Fibroblast of skin of right quadriceps (primary cell): ENCODE measurements at places on chromosomes 3 and 15.
A peak's percentile ranks its signal among the peaks of the same experiment; 100 is the strongest.

DNA sequence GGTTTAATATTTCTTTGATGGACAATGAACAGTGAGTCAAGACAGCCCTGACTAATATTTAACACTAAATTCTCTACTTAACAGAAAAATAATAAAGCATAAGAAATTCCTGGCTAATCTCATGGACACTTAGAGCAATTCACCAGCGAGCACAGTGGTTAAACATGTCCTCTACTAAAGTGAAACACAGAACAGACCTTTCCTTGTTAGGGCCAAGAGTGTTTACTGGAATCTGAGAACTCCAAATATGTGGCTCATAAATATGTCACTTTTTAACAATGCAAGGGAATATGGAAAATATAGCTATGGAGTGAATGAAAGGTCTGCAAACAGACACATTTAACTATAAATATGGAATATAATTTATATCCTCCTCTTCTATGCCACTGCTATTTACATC, 18.6 kb upstream of the IGSF10 start:
- no peak for DNase-seq

GRCh38 chr3:31106912-31107311, 212.5 kb upstream of the GADL1 start:
- DNase-seq, result no peak

GRCh38 chr3:24311881-24312280, 182.8 kb downstream of the THRB start:
- DNase-seq, result no peak

GRCh38 chr3:114299421-114299820, 5.6 kb downstream of the TIGIT start:
- no peak for DNase-seq

- peak; percentile 42 for DNase-seq
Observed at GRCh38 chr3:59056706-59057105, 6.9 kb upstream of the CFAP20DC start.

- no peak for DNase-seq
Observed at GRCh38 chr15:62242999-62243398, 77.9 kb upstream of the C2CD4B start.

GRCh38 chr15:48872632-48873031, 5.3 kb upstream of the EID1 start:
- no peak for DNase-seq

DNA sequence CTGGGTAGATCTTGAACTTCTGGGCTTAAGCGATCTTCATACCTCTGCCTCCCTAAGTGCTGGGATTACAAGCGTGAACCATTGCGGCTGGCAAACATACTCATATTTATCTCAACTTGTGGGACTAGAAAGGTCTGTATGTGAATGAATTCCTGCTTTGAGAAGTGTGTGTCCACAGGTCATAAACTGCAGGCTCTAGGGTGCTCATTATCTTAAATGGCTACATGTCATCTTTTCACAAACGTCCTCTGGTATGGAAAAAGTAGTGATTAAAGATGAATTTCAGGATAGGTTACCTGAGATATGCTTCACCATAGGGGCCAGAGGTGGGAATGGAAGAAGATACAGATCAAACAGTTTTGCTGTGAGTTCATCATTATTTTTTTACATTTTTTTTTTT, 7.8 kb upstream of the HDAC11 start:
- no peak for DNase-seq

DNA sequence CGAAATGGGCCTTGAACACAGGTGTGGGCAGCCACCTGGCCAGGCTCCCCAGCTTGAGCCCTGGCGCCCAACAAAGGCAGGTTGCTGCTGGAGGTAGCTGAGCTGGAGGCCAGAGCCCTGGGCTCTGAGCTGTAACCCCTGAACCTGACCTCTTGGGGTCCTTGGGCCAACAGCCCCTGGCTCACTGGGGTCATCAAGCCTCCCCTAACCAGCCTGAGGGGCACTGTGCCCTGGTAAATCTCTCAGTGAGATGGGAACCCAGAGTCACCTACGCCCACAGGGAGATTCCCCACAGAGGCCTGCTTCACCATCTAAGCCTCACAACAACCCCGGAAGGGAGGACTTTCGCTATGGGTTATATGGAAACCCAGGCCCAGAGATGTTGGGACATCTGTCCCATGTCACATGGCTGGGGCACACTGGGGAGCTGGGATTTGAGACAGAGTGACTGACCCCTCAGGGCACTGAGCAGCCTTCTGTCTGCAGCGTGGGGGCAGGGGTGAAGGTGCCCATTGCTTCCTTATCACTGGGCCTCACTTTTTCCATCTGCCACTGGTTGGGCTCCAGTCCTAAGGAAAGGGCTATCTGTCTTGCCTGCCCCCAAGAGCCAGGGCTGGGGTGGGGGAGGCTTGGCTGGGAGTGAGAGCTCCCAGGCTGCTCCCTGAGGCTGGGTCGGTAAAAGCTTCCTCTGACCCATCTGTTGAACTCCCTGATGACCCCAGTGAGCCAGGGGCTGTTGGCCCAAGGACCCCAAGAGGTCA, 59.1 kb downstream of the IQSEC1 start:
- DNase-seq, result no peak

GRCh38 chr3:6301626-6302025, 559.3 kb upstream of the GRM7 start:
- DNase-seq, result no peak

DNA sequence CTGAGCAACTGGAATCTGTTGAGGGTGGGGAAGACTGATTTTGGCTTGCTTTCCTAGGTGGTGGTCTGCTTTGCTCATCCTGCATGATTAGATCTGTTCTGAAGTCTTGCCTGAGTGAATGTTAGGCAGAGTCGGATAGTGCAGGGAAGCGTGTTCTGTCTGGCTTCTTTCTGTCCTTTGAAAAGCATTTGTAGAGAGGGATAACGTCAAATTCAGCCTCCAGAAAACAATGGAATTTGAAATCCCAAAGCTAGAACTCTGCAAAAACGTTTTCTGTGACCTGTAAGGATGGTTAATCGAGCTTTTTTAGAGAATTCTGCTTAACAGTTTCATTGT, 1.4 kb downstream of the GLCE start:
- no peak for DNase-seq

- peak; percentile 4 for DNase-seq
Observed at GRCh38 chr3:6806991-6807390, 53.9 kb upstream of the GRM7 start.

DNA sequence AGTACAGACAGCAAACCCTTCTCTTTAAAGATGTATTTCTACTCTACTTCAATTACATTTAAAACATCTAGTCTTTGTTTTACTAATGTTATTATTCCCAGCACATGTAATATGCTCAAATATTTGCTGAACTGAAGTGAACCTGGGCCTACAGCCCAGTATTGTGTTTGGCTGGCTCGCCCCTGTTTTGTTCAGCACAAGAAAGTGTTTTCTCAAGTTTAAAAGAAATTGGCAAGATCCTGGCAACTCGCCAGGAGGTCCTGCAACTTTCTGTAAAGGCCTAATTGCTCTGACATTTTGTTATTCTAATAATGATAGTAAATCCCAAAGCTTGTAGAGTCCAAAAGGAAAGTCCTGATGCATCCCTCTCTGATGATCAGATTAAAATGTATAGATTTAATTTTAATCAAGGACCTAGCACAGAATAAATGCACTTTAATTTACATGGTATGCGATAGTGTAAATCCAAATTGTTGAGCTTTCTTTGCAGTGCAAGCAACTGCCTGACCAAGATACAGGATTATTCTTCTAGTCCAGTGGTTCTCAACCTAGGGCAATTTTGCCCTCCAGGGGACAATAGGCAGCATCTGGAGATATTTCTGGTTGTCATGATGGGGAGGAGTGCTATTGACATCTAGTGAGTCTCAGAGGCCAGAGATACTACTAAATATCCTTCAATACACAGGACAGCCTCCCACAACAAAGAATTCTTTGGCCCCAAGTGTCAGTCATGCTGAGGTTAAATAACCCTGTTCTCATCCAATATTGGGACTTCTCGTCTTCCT, 35.7 kb upstream of the TMOD3 start:
- no peak for DNase-seq

DNA sequence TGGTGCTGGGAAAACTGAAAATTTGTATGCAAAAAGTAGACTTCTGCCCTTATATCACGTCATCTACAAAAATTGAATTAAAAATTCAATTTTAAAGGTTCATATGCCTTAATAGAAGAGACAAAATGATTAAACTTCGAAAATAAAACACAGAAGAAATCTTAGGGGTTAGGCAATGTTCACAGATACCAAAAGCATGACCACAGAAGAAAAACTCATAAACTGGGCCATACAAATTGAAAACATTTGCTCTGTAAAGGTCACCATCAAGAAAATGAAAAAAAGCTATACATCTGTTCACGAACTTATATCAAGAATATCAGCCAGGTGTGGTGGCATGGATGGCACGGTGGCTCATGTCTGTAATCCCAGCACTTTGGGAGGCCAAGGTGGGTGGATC, 245.1 kb downstream of the PCCB start:
- no peak for DNase-seq

DNA sequence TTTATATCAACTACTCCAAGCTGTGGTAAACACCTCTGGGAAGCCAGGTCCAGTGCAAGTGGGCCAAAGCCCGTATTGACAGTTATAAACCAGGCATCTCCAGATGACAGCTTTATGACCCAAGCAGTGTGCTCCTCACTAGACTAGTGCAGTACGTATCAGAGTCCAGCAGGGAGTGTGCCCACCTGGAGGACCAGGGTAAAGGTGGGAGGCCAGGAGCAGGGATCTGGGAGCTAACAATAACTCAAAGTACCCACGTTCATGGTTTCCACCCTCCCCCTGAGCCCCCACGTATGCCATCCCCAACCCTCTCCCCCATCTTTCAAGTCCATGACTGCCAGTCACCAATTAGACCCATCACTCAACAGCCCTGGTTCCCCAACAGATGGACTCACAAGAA, 27.0 kb upstream of the ALDH1A3 start:
- no peak for DNase-seq

- DNase-seq, result no peak
Observed at GRCh38 chr15:51736069-51736468, 1.4 kb downstream of the LYSMD2 start.

- DNase-seq, result peak; percentile 76
Observed at GRCh38 chr3:45473841-45474240, 85.5 kb downstream of the LARS2 start.

DNA sequence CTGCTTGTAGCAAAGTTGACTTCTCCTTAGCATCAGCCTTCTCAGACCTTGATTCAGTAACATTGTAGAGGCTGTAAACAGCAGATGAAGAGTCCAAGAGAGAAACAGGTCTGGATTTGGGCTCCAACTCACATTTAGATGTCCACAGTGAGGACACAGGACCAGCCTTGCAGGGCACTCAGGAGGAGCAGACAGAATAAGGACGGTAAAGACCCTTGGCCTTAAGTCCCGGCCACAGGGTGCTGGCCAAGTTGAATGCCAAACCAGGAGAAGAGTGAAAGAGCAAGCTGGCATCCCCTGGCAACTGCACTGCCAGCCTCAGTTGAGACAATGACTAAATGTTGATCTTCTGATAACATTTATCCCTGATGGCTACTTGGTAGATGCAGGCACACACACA, 136.3 kb downstream of the LRRK1 start:
- no peak for DNase-seq

GRCh38 chr3:115141033-115141757, 5.9 kb downstream of the ZBTB20 start:
- no peak for DNase-seq

GRCh38 chr15:63526401-63526800, 22.0 kb downstream of the USP3 start:
- DNase-seq, result no peak

GRCh38 chr3:21158861-21159542, 592.0 kb downstream of the ZNF385D start:
- DNase-seq, result peak; percentile 95

DNA sequence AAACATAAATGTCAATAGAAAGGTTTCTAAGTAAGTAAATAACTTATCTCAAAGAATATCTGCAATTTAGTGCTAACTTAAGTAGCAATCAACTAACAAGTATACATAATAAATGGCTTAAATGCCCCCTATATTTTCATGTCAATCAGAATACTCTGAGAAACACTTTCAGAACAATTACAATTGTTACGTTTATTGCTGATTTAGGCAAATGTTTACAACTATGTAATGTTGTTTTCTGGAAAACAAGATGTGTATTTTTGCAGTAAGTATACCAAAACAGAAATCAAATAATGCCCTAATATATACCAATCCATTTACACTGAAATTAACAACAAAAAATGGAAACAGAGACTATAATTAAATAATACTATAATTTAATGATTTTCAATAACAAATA, 13.2 kb downstream of the TUBGCP5 start:
- DNase-seq, result no peak

DNA sequence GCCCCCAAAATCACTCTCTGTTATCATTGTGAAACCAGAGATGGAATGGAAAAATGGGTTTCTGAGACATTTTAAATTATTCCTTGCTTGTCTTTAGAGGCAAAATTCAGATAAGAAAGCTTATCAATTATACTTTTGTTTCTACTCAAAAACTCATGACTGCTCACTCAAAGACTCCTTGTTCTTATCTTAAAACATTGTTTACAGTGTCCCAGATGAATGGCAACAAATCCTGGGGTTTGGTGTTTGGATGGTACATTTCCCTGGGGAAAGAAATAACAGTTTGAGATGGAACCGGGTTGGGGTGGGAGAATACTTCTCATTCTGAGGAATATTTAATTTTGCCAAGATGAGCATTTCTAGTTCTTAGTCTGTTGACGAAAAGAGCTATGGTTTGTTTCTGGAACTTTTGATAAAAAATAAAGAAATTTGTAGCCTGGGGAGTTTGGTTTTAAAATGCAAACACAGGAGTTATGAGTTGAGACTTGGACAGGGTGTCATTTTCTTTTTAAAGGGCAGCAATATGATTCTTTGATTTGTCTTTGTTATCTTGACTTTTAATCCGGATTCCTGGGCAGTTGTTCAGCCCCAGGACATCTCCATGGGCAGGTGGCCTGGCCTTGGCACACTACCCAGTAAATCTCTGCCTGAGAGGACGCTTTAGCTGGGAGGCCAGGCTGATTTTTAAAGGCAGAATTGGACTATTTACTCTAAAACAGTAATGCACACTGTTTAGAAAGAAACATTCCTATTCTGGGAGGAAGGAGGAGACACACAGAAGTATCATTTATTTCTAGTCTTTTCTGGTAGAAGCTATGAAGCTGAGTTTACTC, 32.4 kb downstream of the BTD start:
- DNase-seq, result no peak

- DNase-seq, result no peak
Observed at GRCh38 chr3:64648927-64649906, 38.6 kb downstream of the ADAMTS9 start.
